Stimulated activated CD8-positive, alpha-beta memory T cell treated with anti-CD3 and anti-CD28 coated beads, Interleukin-7, amount 100 ng/mL, for 4 hours (primary cell): ENCODE measurements at places on chromosomes 7 and 10.

DNA sequence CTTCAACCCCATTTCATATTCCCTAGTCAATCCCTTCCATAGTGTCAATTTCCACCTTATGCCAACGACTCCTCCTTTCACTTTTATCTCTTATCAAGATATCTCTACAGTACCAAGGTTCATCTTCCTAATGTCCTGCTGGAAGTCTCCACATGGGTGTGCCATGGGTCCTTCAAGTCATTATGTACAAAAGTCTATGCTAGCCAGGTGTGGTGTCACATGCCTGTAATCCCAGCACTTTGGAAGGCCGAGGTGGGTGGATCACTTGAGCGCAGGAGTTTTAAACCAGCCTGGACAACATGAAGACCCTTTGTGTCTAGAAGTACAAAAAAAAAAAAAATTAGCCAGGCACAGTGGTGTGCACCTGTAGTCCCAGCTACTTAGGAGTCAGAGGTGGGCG lies 47.6 kb downstream of the PRTFDC1 start:
- DNase-seq: no peak

DNA sequence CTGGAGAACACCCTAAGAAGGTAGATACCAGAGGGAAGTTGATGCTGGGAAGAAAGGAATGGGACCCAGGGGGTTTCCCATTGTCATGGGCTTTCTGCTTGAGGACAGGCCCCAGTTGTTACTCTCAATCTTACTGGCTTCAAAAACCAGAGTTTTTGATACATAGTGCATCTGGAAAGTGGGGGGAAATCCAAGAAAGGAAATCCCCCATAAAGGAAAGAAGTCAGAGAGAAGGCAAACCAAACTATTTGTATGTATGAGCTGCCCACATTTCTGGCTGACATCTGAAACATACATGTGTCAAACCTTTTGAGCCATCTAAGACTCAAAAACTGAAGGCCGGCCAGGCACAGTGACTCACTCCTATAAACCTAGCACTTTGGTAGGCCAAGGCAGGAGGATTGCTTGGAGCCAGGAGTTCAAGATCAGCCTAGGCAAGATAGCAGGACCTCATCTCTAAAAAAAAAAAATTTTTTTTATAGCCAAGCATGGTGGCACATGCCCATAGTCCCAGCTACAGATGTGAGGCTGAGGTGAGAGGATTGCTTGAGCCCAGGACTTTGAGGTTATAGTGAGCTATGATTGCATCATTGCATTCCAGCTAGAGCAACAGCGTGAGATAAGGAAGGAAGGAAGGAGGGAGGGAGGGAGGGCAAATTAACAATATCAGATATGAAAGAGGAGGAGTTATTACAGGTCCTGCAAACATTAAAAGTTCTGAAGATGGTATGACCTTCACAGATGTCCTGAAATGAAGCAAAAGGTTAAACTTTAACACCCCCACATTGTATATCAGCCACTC lies 6.7 kb upstream of the COA1 start:
- no peak for DNase-seq

DNA sequence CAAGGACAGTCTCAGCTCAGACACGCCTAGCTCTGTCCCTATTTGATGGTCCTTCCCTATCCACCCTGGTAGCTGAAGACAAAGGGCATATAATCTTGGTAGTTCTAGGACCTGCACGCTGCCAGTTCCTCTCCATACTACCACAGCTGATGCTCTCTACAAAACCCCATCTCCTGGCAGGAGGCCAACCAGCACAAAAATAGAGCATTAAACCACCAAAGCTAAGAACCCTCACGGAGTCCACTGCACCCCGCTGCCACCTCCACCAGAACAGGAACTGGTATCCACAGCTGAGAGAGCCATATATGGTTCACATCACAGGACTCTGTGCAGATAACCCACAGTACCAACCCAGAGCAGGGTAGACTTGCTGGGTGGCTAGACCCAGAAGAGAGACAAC lies 299.4 kb downstream of the LRRTM3 start:
- no peak for DNase-seq

DNA sequence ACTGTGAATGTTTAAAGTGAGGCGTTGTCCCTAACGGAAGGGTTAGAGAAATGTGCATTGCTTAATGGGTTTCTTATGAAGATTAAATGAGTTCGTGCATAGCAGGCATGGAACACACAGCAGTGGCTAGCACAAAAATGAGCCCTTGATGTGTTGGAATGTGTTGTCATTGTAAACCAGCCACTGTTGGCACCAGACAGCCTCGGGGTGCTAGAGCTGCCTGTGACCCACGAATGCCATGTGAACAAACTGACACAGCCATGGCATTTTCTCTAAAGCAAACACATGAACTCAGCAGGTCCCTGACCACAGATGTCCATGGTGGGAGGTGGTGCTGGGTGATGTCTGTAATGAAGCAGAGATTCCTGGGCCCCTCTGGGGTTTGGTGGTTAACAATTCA lies 111.1 kb upstream of the DPP6 start:
- no peak for DNase-seq

DNA sequence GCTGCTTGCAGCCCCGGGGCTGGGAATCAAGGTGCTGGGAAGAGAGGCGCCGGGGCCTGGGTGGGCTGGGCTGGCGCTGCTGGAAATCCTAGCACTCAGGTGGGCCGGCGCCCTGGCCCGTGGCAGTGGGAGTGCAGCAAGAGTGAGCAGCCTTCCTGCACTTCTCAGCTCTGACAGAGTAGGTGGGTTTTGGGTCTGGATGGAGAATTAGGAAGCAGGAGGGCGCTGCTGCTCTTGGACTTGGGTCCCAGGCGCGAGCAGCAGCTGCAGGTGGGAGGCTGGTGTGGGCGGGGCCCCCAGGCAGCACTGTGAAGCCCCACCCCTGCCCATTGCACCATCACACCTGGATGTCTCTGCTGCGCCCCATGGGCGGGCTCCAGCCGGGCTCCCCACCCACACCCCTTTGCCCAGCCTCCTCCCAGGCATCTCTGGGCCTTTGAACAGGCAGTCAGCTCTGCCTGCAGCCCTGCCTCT lies 6.0 kb downstream of the BRI3 start:
- DNase-seq: no peak

- DNase-seq: no peak
These were observed 120.4 kb downstream of the ARHGAP21 start for GRCh38 chr10:24603333-24603732.

DNA sequence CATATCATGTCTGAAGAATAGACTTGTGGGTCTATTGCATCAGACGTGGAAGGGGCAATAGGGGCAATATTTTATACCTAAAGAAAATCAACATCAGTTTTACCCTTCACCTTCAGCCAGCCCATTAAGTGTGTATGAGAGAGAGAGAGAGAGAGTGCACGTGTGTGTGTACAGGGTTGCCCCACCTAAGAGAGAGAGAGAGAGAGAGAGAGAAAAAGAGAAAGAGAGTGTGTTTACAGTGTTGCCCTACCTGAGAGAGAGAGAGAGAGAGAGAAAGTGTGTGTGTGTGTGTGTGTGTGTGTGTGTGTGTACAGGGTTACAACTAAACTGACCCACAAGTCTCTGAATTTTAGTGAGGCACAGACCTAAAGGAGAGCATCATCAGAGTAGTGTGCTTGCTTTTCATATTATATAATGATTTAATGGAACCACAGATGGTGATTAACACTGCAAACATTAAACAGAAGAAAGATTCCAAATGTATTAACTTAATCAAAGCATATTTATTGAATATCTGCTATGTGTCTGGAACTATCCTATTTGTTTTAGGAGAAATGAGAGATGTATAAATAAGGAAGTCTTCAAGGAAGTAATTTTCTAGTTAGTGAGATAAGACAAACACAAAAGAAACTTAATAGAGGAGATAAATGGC lies 66.8 kb downstream of the CD36 start:
- DNase-seq: no peak
